H54 (cell line): ENCODE measurements at places on chromosomes 1 and 21.

GRCh38 chr1:94753171-94753972 is 66.8 kb upstream of the SLC44A3 start:
- DNase-seq = no peak

- DNase-seq = no peak
Observed at GRCh38 chr1:170885551-170885950, 49.8 kb upstream of the MROH9 start.

GRCh38 chr1:111214074-111214801 is 13.3 kb upstream of the CHI3L2 start:
- DNase-seq = no peak

DNA sequence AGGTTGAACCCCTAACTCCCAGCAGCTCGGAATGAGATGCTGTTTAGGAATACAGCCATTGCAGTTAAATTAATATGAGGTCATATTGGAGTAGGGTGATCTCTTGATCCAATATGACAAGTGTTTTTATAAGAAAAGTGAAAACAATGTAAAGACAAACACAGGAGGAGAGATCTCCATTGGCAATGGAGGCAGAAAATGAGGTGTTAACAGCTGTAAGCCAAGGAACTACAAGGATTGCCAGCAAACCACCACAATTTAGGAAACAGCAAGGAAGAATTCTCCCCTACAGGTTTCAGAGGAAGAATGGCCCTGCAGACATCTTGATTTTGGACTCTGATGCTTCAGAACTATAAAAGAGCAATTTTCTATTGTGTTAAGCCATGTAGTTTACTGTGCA is 774.3 kb downstream of the MRPL39 start:
- no peak for DNase-seq

DNA sequence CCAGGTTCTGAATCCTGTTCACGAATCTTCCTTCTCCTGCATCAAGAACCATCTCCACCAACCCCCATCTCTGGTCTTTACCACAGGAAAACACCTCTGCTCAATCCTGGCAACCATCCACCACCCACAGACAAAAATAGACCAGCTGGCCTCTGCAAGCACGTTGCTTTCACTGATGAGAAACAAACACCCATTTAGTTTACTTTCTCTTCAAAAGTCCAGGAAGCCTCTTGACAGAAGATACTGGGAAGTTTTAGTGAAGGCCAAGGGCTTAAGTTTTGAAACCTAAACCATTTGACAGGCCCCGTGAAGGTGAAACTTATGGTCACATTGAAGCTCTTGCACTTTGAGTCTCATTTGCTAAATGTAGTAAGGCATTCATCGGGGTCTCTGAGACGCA is 122.6 kb upstream of the PPP2R5A start:
- no peak for DNase-seq

DNA sequence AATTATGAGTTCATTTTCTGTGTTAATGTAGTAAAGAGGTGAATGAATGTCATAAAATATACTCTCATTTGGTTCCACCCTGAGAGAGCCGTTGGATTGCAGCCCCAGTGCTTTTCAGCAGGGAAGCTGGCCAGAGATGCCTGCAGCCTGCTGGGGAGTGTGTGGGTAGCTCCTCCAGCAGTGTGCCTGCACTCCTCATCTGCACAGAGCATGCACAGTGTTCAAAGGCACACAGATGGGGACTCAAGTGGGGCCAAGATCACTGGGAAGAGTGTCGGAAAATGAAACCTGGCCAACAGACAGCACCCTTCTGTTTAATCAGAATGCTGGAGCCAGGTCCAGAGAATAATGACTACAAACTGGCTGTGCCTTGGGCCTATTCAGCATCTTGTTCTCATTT is 206.8 kb downstream of the ST6GALNAC3 start:
- DNase-seq = no peak
